SW 1271 (cell line): ENCODE measurements at places on chromosomes 6 and 20.

DNA sequence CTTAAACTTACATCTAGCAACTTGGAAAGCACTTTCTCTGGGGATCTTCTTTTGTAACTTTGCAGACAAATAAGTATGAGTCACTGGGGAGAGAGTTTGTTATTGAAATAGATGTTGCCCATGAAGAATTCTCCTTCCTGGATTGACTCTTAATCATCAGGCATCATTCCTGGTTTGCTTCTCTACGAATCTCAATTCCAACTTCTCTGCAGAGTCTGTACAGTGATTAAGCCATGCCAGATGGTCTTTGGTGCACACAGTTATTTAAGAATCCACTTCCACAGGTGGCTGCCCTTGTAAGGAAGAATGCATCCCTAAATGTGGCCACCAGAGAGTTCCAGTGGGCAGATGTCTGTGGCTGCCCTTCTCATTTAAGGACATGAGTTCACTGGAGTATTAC lies 25.7 kb downstream of the MYCT1 start:
- DNase-seq, result no peak

DNA sequence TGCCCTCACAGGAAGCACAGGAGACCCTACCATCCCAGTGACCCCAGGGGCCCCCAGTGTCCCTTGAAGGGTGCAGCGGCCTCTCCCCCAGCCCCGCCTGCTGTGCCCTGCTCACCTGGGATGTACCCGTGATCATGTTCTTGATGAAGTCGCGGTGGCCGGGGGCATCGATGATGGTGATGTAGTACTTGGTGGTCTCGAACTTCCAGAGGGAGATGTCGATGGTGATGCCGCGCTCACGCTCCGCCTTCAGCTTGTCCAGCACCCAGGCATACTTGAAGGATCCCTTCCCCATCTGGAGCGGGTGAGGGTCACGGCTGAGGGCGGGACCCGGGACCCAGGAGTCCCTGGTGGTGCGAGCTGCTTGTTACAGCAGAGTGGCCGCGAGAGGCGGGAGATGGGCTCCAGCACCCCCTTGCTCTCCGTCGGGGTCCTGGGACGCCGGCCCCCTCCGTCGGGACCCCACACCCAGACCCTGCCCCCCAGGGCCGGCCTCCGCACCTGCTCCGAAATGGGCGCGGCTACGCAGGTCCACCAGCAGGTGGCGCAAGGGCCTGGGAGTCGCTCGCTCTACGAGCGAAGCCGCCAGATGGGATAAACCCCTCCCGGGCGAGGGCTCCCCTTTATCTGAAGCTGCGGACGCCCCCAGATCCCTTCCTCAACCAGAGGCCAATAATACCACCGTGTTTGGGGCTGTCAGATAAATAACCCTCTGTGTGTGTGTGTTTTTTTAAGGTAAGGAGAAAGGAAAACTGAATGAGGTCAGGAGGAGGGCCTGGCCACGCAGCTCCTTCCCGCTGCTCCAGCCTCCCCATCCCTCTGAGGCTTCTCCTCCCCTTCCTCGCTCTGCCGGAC lies 2.9 kb downstream of the EEF1A2 start:
- peak; percentile 19 for DNase-seq

GRCh38 chr6:34914358-34914757 lies 25.3 kb downstream of the ANKS1A start:
- DNase-seq, result no peak

DNA sequence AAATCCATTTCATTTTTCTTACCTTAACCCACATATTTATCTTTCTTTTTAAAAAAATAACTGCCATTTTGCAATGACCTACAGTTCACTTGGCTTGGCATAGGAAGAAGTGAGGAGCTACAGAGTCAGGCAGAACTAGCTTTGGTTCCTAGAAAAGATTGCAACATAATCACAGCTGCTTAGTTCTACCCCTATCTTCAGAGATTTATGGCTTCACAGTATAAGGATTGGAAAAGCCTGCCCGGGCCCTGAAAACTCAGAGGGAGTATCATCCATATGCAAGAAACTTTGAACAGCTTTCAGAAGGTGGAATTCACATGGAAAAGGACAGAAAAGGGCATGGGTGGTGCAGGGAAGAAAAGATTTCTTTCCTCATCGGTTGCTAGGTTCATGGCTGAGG lies 774.3 kb upstream of the CHD6 start:
- no peak for DNase-seq

- DNase-seq, result no peak
These were observed 644.8 kb downstream of the HACE1 start for GRCh38 chr6:104214901-104215300.

GRCh38 chr6:43242908-43243663 lies at the start of gene TTBK1:
TSS of gene TTBK1 (plus strand) at chr6:43243481. CDS start at chr6:43246661, 3,180 bp downstream.
- DNase-seq, result no peak

GRCh38 chr6:168496997-168497331 lies 56.0 kb downstream of the SMOC2 start:
- DNase-seq, result peak; percentile 46

DNA sequence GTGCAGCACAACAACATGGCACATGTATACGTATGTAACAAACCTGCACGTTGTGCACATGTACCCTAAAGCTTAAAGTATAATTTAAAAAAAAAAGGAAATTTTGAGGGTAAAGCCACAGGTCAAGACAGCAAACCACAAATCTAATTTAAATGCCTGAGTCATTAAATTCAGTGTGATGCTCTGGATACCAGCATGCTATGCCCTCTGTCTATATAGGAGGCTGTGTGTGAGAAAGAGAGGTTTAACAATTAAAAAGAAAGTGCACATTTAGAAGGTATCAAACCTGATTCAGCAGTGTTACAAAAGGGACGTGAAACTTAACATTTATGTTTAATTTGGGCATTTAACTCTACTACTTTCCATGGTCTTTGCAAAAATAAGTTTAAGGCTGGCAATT lies 276.3 kb downstream of the ADGRB3 start:
- no peak for DNase-seq

DNA sequence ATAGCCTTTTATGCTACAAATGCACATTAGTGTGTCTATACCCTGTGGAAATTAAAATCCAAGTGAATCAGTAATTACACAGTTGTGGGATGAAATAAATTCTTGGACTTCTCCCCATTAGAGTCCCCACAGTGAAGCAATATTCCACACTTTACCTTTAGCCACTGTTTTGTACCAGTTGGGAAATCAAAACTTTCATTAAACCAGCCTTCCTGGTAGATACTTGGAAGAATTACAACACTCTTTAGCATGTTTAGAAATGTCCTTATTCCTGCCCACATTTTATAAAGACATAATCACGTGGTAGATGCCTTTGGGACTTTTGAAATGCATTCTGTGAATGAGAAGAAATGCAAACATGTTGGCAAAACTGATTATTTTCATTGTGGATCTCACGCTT lies 49.0 kb upstream of the ANKEF1 start:
- DNase-seq, result no peak

DNA sequence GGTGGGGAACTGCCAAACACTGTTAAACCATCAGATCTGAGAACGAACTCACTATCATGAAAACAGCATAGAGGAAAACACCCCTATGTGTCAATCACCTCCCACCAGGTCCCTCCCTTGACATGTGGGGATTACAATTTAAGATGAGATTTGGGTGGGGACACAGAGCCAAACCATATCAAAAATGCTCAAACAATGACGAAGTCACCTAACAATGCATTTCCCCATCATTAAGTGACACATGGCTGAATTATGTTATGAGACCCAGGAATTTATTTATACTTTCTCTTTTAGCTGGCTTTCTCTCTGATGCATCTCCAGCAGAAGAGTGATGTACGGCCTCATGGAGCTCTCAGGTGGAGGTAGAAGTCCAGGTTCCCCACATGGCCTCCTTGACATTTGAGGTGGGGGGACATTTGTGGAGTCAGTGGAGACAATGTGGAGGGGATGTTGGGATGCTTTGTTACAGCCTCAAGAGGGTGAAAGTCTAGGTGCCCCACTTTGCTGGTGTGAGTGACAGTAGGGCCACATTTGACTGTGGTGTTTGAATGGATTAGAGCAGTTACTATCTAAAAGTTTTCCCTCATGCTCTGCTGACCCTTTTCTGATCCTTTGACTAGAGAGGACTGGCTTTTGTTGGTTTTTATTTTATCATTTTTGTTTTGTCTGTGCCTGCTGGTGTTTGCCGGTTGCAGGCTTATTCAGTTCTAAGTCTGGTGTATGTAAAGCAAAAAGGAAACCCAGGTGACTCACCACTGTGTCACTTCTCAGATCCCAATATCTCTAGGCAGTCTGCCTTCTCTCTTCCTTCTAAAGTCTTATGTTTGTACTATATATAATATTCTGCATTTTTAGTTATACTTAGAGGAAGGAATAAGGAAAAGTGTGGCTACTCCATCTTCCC lies 18.5 kb upstream of the DCBLD1 start:
- DNase-seq, result peak; percentile 47

DNA sequence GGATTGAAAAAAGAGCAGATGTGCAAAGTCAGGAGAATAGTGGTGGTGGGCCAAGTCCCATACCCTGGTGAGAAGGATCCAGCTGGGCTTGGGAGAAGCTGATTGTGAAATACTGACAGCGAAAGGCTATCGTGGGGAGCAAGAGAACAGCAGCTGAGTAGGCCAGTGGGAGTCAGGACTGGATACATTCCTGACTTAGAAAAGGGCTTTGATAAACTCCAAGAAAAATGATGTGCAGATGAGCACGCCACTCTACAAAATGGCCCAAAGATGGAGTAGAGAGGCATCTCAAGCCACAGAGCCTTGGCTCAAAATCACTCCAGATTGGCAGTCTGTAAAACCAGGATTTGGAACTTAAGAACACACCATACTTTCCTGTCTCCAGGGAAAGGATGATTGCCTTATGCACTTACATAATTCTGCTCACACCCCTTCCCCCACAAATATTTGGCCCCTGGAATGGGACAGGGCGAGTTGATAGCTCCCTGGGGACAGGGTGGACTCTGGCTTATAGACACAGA lies 578.7 kb downstream of the MAFB start:
- no peak for DNase-seq

DNA sequence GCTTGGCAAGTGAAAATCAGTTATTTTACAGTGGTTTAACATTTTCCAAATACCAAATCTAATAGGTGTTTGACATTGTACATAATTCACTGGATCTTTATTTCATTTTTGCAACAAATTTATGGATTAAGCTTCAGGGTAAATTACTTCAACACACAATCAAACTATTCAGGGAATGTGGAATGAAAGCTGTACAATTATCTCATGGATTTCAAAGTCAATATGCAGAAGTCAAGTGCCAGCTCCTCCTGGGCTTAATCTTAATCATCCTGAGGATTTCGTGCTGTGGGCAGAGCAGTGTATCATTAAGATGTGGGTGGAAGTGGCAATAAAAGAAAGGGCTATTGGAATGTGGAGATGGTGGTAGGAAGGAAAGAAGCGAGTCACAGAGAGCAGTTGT lies 548.8 kb downstream of the COL12A1 start:
- DNase-seq, result no peak

DNA sequence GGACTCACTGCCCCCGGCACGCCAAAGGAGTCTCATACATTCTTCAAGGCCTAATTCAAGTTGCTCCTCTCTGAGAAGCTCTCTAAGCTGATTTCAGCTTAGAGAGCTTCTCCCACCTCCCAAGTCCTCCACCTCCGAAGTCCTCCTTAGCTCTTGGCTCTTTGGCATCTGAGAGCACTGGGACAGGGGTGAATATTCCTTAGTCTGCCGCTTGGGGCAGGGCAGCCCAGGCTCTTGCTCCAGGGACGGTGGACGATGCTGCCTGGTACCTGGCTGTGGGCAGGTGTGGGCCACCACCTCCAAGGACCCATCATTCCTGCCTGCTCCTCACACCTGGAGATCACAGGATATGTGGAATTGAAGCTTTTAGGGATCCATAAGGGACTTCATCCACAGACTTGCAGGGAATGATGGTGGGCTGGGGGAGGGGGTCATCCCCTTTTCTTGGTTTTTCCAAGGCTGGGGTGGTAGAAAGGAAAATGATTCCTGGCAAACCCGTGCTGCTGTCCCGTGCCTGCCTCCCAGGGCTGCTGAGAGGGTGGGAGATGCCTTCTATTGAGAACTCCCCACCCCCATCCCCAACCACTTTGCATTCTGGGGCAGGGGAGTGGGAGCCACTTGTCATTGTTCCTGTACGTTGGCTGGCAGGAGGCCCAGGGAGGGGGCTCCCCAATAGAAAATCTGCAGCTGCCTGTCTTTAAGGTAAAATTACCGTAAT lies 57.4 kb downstream of the ARHGAP40 start:
- peak; percentile 53 for DNase-seq

DNA sequence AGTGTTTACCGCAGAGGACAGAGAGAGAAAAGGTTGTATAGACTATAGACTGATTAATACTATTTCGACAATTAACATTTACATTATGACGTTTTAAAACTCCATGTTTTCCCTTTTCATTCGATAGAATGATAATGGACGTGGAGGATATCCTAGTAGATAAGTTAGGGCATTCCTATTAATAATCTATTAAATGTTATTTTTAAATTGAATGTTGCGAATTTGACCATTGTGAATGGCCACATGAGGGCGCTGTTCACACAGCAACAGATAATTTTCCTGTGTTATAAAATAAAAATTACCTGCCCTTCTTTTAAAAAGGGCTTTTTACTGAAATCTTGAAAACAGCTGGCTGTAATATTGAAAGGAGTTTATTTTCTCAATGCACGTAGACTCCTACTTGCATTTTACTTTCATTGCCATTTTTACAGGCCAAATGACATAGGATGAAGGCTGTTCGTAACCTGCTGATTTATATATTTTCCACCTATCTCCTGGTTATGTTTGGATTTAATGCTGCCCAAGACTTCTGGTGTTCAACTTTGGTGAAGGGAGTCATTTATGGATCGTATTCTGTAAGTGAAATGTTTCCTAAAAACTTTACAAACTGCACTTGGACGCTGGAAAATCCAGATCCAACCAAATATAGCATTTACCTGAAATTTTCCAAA lies 3.3 kb downstream of the ADGRB3 start:
- no peak for DNase-seq

- DNase-seq, result no peak
These were observed 85.1 kb upstream of the ATXN1 start for GRCh38 chr6:16846399-16846778.

DNA sequence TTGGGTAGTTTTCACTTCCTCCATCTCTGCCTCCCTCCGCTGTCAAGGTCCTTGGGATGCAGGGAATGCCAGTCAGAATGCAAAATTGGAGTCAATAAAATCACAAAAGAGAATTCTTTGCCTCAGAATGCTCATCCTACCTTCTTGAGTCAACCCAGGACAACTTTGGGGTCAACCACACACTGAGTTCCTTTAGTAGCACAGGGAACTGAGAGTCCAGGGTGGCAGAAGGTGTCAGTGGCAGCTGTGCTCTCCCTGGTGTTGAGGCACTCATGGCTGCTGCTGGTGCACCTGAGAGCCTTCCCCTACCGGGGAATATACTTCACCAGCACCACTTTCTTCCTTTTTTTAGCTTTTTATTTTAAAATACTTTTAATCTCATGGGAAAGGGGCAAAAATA lies 829 bp upstream of the NOTCH4 start:
- DNase-seq, result no peak

DNA sequence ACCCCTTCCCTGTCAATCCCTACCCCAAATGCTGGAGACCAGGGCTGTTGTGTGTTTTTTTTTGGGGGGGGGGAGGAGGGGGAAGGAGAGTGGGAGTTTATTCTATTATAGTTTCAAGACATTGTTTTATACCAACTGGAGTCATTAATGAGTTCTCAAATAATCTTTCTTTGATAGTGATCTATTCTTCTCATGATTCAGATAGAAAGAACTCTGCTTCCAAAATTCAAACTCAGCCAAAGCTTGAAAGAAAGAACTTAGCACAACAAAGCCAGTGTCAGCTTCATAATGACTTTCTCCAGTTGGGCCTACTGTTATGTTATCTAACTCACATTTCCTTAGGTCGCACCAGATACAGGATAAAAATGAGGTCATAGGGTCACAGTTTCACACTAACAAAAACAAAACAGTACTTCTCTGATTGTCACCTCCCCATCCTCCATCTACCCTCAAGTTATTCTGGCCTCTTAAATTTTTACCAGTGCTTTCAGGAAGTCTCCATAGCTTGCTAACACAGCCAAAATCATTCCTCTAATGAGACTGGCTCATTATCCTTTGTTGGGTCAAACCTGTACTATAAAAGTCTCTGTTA lies 19.0 kb upstream of the MAP3K7 start:
- DNase-seq, result no peak
